Effector CD4-positive, alpha-beta T cell (primary cell): ENCODE measurements at places on chromosomes 13 and 19.

- peak; percentile 62 for DNase-seq
These were observed 10.5 kb upstream of the B3GNT3 start for GRCh38 chr19:17784201-17785008.

GRCh38 chr13:111380431-111380830 is 60.0 kb downstream of the TEX29 start:
- no peak for DNase-seq

- DNase-seq, result no peak
These were observed 3.9 kb downstream of the RBM26 start for GRCh38 chr13:79402074-79402635.

- no peak for DNase-seq
These were observed 8.3 kb downstream of the CBLC start for GRCh38 chr19:44785993-44786392.

- DNase-seq, result no peak
These were observed 19.4 kb upstream of the PLEKHF1 start for GRCh38 chr19:29645911-29646310.

GRCh38 chr13:31631746-31632145 is 107.6 kb upstream of the RXFP2 start:
- DNase-seq, result no peak

GRCh38 chr19:56617531-56617930 is 22.4 kb downstream of the ZNF71 start:
- DNase-seq, result no peak

GRCh38 chr13:32811297-32811800 is 204.9 kb upstream of the KL start:
- no peak for DNase-seq

GRCh38 chr13:102897371-102898138 is 51.7 kb downstream of the ERCC5 start:
- DNase-seq, result no peak

GRCh38 chr13:107573184-107573583 is 642.2 kb downstream of the LIG4 start:
- DNase-seq, result no peak

DNA sequence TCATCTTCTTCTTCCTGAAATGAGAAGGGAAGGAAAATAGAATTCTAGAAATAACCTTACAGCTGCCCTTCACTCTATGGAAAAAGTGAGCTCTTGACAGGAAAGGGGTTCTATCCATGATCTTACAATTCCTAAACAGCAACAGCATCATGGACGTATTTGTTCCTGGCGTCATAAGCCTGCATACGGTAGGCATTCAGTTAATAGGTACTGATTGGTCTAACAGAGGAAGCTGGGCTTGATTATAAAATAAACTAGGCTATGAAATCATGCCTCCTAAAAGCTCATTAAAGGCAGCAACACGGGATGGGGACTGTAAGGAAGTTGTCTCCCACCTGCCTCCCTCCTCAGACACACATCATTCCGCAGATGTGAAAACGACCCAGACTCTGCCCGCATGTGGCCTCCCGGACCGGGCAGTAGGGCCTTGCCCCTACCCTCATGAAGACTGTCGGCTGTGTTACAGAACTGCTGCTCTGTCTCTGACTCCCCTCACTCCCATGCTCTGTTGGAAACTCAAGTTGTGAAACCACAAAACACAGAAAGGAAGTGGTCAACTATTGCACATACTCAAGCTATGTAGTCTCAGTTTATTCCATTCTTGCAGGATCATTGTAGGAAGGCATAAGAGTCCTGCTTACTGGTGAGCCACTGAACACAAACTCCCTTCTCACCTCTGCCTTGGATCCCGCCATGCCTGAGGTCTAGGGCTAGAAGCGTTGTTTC is 129.8 kb downstream of the DLEU7 start:
- no peak for DNase-seq

- no peak for DNase-seq
These were observed 28.8 kb upstream of the OXGR1 start for GRCh38 chr13:97023117-97023516.

GRCh38 chr13:76868371-76868770 is 17.8 kb downstream of the KCTD12 start:
- DNase-seq, result no peak
